Kidney capillary endothelial cell (primary cell): ENCODE measurements at places on chromosomes 2 and 18.

- no peak for DNase-seq
These were observed 2.3 kb upstream of the NPPC start for GRCh38 chr2:231928481-231928880.

GRCh38 chr2:152542995-152543481, 174.2 kb downstream of the PRPF40A start:
- peak; percentile 96 for DNase-seq

DNA sequence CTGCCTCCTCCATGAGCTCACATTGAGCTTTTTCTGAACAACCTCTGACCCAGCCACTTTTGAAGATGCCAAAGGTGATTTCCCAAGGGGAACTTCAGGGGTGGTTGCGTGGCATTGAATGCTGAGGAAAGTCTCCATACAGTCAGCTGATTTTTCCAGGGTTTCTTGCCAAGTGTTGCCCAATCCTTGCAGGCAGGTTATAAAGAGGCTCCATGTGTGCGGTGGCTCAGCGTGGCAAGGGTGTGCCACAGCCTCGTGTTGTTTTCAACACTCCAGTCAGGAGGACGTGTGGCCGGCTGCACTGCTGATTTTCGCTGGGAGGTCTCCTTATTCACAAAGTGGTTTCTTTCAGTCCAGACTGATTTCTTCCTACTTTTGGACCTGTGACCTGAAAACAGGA, 81.4 kb upstream of the GATA6 start:
- no peak for DNase-seq

DNA sequence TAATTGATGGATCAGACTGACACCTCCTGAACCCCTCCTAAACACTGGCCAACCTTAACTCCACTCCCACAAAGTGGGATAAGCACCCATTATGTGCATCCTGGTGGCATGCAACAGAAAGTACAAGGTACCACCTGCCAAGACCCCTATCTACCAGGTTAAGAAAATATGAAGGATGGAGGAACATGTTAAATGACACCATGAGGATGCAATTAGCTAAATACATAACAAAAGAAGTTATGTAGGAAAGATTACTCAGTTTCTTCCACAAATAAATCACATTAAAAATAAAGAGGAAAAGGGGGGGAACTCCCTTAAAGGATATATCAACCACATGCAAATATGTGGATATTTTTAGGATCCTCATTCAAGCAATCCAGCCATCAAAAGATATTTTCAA, 12.6 kb downstream of the CTAGE1 start:
- DNase-seq = no peak

DNA sequence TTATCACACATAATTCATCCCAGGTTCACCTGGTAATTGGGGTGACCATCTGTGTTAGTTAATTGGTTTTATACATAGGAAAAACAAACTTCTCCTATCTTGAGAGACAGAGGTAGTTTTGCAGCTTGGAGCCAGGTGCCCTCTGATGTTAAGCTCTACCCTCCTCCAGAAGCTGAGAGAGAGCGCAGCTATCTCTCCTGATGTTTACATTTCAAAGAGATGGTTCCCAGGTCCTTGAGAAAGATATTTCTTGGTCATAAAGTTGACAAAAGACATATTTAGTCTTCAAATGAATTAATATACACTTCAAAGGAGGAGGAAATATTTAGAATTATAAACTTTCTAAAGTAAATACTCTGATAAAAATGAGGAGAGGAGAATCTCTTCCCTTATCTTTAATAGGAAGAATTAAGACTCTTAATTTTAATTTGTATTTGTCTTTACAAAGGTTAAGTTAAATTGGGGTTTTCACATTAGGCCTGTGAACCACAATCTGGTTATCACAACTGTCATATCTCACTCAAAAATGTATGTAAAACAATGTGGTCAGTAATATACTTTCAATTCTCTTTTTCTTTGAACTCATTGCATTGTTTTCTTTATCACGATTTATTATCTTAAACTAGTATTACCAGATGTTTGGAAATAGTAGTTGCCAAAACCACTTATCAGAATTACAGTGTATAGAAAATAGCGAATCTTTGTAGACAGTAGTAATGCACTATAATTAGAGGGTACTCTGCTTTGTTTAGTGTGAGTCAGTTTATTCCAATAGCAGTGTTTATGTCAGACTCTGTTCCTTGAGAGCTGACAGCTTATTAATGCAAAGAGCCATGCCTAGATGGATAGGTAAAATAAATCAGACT, 26.8 kb downstream of the SERPINB4 start:
- no peak for DNase-seq

DNA sequence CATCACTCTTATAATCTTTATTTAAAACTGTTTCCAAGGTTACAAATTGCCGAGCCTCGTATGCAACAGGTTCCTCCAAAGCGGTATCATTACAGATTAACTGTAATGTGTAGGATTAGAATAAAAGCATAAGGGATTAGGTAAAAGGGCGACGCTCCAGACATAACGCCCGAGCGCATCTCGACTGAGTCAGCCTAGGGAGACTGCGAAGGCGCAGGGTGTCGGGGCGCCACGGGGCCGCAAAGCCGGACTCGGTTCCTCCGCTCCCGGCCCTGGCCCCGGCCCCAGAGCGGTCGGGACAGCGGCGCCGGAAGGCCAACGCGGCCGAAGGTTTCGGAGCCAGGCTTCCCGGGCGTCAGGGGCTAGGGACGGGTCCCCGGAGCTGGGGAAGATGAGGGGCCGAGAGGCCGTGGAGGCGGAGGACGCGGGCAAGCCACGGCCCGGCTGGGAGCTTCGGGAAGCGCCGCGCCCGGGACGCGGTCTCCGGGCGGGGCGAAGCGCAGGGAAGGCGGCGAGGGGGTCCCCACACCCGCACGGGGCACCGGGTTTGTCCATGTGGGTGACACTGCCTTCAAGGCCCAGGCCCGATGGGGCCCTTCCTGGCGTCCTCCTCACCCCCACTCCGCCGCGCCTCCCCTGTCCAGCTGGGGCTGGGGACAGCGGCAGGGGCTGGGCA, 12.9 kb upstream of the SIX3 start:
- no peak for DNase-seq

GRCh38 chr2:114031605-114032505, 142.0 kb downstream of the ACTR3 start:
- no peak for DNase-seq

DNA sequence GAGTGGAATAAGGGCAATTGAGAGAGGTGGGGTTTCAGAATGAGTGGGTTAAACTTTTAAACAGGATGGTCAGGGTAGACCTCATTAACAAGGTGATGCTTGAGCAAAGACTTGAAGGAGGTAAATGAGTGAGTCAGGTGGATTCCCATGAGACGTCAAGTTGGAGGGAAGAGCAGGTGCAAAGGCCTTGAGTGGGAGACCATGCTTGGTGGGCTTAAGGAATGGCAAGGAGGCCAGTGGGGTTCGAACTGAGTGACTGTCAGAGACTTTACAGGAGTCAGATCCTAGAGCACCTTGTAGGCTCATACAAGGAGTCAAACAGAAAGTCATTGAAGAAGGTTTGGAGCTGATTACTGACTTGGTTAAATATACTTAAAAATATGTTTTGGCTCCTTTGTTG, 284.1 kb downstream of the CYRIA start:
- no peak for DNase-seq

GRCh38 chr2:42799881-42800280, 7.5 kb upstream of the HAAO start:
- no peak for DNase-seq

GRCh38 chr2:216206821-216207220, 97.7 kb downstream of the XRCC5 start:
- DNase-seq = no peak

- no peak for DNase-seq
These were observed 397.2 kb downstream of the TMEM182 start for GRCh38 chr2:103159018-103159417.

DNA sequence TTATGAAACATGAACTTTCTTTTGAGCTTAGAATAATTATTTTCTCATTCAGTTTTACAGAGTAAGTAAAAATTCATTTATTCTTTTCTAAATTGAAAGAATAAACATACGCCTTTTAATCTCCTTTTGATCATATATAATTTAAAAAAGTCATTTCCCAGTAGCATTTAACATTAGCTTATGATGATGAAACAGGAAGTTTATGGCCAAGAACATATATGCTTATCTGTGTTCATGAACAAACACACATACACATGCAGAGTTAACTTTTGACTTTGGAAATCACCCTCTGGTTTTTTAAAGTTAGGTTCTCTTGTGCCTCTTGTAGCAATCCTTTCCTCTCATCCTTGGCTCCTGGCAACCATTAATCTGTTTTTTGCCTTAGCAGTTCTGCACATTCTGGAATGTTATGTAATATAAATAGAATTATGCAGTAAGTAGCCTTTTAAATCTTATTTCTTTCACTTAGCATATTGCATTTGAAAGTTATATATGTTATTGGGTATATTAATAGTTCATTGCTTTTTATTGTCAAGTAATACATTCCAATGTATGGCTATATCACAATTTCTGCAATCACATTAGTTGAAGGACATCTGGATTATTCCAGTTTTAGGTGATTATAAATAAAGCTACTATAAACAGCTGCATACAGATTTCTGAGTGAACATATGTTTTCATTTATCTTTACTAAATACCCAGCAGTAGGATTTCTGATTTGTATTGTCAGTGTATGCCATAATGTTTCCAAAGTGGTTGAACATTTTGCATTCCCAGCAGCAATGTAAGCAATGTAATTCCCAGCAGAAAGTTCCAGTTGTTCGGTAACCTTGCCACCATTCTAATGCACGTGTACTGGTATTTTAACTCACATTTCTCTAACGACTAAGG, 210.3 kb downstream of the ZRANB3 start:
- no peak for DNase-seq

- DNase-seq = no peak
These were observed 84.0 kb downstream of the HDAC4 start for GRCh38 chr2:239316562-239317465.

DNA sequence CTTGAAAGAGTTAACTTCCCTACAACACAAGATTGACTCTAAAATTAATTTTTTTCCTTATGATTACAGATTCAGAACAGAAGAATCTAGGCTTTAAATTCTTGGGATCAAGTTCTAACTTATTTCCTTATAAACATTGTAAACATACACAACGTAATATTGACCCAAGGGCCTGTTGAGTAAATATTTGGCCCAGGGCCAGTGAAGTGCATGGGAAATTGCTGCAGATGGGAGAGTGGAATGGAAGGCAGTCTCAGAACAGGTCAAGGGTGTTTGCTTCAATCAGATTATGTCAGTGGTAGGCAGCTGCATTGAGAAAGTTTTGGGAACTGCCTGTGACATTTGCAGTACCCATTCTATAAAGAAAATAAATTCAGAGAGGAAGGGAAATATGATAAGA, 137.6 kb downstream of the MYO1B start:
- DNase-seq = no peak

DNA sequence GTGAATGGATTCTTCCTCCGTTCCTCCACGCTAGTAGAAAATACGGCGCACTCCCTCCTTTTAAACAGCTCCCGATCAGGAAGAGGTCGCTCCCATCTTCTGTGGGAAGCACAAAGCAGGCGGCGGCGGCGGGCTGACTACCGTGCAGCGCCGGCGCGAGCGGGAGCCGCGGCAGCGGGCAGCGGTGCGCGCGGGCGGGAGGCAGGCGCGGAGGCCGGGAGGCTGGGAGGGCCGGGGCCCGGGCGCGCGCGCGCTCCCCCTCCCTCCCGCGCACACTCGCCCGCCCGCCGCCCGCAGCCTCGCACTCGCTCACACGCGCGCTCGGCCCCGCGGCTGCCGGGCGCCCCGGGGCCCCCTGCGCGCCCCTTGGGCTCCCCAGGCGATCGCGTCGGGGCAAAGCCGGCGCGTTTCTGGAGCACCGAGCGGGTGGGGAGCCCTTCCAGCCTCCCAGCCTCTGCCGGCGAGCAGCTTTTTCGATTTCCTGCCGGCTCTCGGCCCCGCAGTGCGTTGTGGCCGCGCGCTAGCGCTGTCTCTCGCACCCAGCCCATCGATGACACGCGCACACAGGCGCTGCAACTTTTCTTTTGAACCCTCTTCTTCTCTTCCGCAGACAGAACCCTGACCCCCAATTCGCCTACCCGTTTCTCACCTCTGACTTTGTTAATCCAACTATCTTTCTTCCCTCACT, at the start of gene SLC8A1:
Gene SLC8A1 (minus strand): TSS at position 173 of the 688 bp plus-strand sequence.
- no peak for DNase-seq

DNA sequence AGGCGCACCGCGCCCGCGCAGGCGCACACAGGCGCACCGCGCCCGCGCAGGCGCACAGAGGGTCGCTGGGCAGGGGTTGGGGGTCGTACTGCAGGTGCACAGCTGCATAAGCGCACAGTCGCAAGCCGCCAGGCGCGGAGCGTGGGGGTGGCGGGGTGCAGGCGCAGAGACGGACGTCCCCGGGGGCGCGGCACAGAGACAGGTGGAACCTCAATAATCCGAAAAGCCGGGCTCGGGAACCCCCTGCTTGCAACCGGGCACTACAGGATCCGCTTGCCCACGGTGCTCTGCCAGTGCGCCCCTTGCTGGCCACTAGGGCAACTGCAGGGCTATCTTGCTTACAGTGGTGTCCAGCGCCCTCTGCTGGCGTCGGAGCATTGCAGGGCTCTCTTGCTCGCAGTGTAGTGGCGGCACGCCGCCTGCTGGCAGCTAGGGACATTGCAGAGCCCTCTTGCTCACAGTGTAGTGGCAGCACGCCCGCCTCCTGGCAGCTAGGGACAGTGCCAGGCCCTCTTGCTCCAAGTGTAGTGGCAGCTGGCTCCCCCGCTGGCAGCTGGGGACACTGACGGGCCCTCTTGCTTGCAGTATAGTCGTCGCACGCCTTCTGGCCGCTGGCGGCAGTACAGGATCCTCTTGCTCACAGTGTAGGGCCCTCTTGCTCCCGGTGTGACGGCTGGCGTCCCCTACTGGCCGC, 34.9 kb downstream of the FAM110C start:
- peak; percentile 11 for DNase-seq

DNA sequence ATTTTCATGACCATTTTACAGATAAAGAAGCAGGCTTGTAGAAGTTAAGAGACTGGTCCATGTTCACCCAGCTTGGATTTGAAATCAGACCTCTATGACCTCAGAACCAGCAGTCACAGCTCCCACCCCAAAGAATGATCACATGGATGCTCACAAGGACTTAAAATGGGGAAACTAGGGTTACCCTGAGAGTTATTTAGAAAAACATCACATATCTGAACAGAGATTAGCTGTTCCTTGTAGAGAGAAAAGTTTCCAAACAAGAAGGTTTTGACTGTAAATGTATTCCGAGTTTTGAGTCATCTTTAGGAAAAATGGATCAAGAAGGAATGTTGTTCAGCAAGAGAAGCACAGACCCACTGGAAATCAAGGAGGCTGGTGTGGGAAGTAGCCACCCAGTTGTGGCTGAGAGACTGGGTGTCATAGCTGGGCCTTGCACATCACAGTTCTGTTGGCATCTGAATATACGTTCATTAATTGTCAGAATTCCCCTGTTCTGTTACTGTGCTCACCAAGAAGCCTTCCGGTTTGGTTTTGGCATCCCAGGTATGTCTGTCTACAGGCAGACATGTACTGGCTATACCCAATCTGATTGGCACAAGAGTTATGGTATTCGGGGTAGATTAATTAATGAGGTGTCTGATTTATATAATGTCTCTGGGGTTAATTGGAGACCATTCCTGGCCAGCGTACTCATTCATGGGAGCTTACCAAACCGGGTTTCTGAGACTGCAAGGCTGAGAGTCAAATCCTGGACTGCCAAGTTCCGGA, 371.8 kb upstream of the SLC14A2 start:
- DNase-seq = no peak
